ENCODE measurements at places on chromosomes 6 and 20. TPM values are rescaled to one million over a fixed set of nuclear protein-coding genes. Genes with fewer than 3 reads are reported as not detected.

The MTFR2 gene
- total RNA-seq = 12.0 TPM

The AIF1 gene
- total RNA-seq = not detected

The LCA5 gene
- 0.74 TPM for total RNA-seq

The ARHGAP40 gene
- total RNA-seq = 0.08 TPM

The COX4I2 gene
- total RNA-seq = not detected

The ZNF341 gene
- 3.7 TPM for total RNA-seq

The PRICKLE4 gene
- total RNA-seq = 1.2 TPM

The GNAS-AS1 gene
- total RNA-seq = not detected

The FRS3 gene
- 2.2 TPM for total RNA-seq

Measured in A549 treated with Hydrocortisone at 1 μM for 4 hours (cell line).